ENCODE measurements at places on chromosomes 6 and 20. TPM values are rescaled to one million over a fixed set of nuclear protein-coding genes. Genes with fewer than 3 reads are reported as not detected.

The MAFB gene
- total RNA-seq, result 80.5 TPM

The ZNF391 gene
- total RNA-seq, result 14.2 TPM

The BRD2 gene
- 125 TPM for total RNA-seq

The VSX1 gene
- not detected for total RNA-seq

- H3K36me3 ChIP-seq, result no peaks in the 10 kb centered on the region
- peaks cover 44% of the 10 kb centered on the region for H3K4me1 ChIP-seq
- H3K27me3 ChIP-seq, result no peaks in the 10 kb centered on the region
- peak overlapping the region; percentile 94 for H3K27ac ChIP-seq
Observed at GRCh38 chr6:31830886-31831335, 3.4 kb downstream of the HSPA1B start.

DNA sequence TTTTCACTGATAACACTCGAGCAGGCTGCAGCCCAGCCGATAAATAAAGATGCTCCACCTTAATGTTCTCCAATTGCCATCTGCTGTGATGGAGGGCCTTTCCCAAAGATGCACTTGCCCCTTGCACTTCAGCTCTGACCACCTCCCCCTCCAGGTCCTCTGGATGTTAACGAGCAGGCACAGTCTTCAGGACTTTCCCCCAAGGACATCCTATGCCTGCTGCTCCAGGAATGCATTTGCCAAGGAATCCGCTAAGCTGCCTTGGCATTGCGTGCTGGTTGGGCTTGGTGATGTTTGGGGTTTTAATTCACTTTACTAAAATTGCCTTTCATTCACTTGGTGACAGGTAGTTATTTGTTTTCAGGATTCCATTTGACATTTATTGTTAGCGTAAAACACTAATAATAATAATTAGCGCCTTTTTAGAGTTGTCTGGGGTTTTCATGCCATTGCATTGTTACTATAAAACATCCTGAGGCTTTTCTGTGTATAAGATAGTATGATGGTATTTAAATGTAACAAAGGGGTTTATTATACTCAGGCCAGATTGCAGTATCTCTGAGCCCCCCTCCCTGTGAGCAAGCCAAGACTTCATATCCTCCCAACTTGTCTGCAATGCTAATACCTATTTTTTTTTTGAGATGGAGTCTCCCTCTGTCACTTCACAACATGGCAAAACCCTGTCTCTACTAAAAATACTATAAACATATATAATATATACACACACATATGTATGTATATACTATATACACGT lies 66.7 kb upstream of the TSHZ2 start:
- no peaks in the 10 kb centered on the region for H3K36me3 ChIP-seq
- no peak overlapping the region for H3K4me3 ChIP-seq
- no peak for DNase-seq

- no peak for DNase-seq
- no peaks in the 10 kb centered on the region for H3K36me3 ChIP-seq
- peaks cover 19% of the 10 kb centered on the region for H3K4me1 ChIP-seq
Observed at GRCh38 chr6:113598786-113599185, 258.4 kb upstream of the MARCKS start.

DNA sequence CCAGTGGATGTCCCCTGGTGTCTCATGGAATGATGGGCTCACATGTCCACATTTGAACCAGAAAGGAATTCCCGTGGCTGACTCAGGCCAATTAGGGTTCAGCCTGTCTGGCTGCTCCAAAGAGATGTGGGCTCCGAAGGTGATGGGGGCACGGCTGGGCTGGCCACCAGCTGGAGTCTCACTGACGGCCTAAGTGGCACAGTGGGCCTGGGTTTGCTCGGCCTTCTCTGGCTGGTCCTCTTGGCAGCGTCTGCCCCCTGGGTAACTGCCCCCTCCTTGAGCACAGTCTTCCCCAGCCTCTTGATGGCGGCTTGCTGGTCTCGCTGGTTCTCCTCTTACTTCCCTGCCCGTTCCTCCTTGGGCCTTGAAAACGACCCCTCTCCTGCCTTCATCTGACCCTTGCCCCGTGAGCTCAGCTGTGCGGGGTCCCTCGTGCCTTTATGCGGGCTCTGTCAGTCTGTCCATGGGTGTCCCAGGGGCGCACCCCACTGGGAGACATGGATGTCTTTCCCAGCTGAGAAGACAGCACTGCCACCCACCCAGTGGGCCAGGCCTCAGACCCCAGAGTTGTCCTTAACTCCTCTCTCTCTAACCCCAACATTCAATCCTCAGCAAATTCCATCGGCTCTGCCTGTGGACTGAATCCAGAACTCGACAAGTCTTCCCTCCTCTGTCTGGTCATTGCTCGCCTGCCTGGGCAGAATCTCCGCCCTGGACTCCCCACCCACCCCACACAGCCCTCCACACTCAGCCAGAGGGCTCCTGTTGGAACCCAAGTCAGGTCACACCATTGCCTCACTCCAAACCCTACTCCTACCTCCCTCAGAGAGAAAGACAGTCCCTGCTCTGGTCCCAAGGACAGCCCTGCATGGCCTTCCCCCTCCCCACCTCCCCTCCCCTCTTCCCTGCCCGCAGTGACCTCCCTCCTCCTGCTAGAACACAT lies 78.7 kb downstream of the CEBPB start:
- no peaks in the 10 kb centered on the region for H3K36me3 ChIP-seq
- peak overlapping the region; percentile 58 for H3K27ac ChIP-seq
- H3K4me3 ChIP-seq, result no peak overlapping the region

DNA sequence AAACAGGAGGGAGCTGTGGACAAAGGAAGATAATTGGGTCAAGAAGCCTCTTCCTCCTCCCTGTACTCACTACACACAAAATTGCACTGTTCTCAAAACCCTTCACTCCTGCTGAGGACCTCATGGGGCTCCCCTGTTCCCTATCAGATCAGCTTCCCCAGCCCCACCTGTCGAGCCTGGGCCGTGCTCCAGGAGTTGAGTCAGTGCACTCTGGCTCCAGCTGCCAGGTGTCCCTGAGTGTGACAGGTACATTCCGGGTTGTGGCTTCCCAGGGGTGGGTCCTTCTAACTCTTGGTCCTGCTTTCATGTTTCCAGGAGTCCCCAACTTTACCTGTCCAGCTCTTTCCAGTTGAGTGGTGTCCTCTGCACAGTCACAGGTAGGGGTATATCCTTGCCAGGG lies 8.4 kb downstream of the RAB5IF start:
- no peaks in the 10 kb centered on the region for H3K27me3 ChIP-seq
- no peak overlapping the region for H3K27ac ChIP-seq
- no peaks in the 10 kb centered on the region for H3K4me1 ChIP-seq
- H3K36me3 ChIP-seq, result no peaks in the 10 kb centered on the region

DNA sequence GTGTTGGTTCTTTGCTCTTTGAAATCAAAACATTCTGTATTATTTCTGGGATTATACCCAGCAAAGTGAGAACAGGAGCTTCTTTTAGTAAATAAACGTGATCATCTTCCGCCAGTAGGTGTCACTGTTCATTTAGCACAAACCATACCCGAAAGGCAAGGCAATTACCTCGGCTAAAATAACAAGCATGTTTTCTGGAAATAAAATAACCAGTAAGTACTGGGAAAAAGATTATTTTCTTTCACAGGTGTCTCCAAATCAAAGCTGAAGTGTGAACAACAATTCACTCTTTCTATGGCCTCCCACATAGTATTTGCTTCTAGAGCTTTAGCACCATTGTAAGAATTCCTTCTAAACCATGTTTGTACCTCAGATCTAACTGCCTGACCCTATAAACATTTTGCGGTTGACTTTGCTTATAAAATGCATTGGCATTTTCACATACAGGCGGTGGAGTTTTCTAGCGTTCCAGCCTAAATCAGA lies 144.6 kb upstream of the AGPAT4 start:
- DNase-seq, result no peak
- no peak overlapping the region for H3K27ac ChIP-seq
- peaks cover 6% of the 10 kb centered on the region for H3K4me1 ChIP-seq
- H3K4me3 ChIP-seq, result no peak overlapping the region
